Activated T-helper 2 cell treated with anti-CD3 and anti-CD28 coated beads, Interferon-gamma antibody, Interleukin-2, Interleukin-4, amounts not matched to agents 10 μg/mL and 5 μg/mL and 100 μg/mL, durations not matched to agents 14 hours and 24 hours and 36 hours (primary cell): ENCODE measurements at places on chromosomes 1 and 21.

DNA sequence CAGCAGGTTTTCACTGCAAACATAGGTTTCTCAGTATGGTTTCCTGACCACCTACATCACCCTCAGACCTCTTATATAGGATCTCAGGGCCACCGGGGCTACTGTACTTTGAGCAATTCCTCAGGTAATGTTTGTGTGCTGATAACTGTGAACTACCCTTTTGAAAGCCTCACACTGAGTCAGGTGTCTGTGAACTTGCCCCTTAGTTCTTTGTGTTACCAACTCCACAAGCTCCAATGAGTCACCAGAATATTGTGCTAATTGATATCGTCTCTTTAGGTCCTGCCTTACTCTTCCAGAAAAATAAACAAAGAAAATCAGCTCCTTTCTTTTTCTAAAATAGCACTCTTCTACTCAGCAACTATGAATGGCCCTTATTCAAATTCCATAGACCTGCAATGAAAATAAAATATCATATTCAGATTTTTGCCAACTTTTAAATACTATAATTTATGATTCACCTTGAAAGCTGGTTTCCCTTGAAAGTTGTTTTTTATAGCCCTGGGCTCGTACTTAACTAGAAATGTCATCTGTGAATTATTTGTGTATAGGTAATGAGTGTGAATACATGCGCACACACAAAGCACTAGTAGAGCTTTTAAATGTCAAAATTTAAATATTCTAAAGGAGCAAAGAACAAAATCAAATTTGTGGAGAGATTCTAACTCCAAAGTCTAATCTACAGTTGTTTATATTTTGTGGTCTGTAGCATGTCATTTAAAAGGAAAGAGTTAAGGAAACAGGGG, 88.1 kb upstream of the WARS2 start:
- H3K27ac ChIP-seq = no peak overlapping the region
- H3K4me3 ChIP-seq = no peak overlapping the region
- DNase-seq = no peak
- H3K27me3 ChIP-seq = no peaks in the 10 kb centered on the region

DNA sequence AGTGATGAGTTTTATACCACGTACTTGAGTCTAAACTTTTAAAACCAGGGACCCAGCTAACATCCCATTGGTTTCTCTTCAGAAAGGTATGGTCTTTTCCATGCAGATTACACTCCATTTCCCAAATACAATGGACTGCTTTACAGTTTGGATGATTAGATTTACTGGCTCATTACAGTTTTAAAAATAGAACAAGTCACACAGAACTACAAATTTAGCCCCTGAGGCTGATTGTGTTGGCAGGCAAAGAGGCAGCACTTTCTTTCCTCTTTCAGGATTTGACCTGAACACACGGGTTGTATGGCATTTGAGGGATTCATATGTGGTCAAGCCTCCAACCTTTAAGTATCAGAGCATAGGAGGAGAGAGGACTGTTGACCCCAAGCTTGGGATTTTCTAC, 21.8 kb upstream of the VTCN1 start:
- H3K27me3 ChIP-seq = no peaks in the 10 kb centered on the region
- H3K4me1 ChIP-seq = no peaks in the 10 kb centered on the region
- no peaks in the 10 kb centered on the region for H3K36me3 ChIP-seq
- no peak overlapping the region for H3K27ac ChIP-seq

DNA sequence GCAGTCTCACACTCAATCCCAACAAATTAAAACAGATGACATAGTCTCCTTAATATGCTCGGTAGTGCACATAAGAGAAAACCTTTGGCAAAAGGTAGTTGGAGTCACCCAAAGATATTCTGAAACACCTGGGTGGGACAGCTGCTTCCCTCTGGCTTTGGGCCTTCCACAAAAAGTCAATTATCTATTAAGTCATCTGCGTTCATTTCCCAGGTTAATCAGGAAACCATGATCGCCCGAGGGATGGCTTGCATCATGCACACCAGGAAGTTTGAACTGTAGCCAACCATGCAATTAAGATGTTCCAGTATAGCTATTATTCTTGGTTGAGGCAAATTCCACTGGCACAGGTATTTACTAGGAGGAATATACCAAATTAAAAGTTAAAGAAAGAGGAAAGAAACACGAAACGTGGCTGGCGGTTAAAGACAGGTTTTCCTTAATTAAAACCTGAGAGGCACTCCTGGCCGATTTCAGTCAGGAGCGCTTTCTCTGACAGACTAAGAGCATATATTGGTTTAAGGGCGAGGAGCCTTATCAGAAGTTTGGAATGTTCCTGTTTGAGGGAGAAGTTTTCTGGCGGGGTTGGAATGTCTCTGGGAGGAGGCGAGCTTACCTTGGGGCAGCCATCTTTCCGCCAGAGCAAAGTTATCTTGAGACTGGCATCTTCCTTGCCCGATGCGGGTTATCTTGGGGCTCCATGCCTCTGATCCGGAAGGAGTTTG, 19.9 kb downstream of the CLDN17 start:
- H3K27ac ChIP-seq = no peak overlapping the region
- no peak for DNase-seq
- H3K36me3 ChIP-seq = no peaks in the 10 kb centered on the region
- no peak overlapping the region for H3K4me3 ChIP-seq

GRCh38 chr1:155479205-155479604, 83.4 kb downstream of the ASH1L start:
- H3K27me3 ChIP-seq = no peaks in the 10 kb centered on the region
- H3K4me1 ChIP-seq = peaks cover 14% of the 10 kb centered on the region
- H3K36me3 ChIP-seq = peaks cover 64% of the 10 kb centered on the region

- peaks cover 2% of the 10 kb centered on the region for H3K27me3 ChIP-seq
- no peaks in the 10 kb centered on the region for H3K36me3 ChIP-seq
- peaks cover 2% of the 10 kb centered on the region for H3K4me1 ChIP-seq
- H3K4me3 ChIP-seq = no peak overlapping the region
- no peak for DNase-seq
Measured at GRCh38 chr1:244800821-244801220, 34.6 kb upstream of the COX20 start.

DNA sequence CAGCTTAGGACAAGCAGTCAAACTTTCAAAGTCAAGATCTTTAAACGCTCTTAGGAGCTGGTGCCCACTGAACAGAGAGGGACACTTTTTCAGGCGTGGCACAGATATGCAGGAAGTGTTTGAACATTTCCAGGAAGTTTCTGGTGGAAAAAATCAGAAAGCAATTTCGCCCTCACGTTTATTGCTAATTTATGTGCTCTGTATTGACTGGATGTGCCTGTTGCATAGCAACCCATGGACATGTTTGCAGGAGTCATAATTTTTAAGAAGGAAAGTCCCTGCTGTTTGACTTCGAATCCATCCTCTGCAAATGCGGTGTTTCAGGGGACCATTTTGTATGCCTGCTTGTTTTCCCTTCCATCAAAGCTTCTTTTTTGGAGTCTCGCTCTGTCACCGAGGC, 239.9 kb upstream of the IRF2BP2 start:
- H3K27me3 ChIP-seq = no peaks in the 10 kb centered on the region
- H3K4me1 ChIP-seq = peaks cover 82% of the 10 kb centered on the region
- H3K27ac ChIP-seq = peak overlapping the region; percentile 19
- H3K36me3 ChIP-seq = peaks cover 4% of the 10 kb centered on the region

GRCh38 chr1:96721053-96721415, 550 bp upstream of the PTBP2 start:
- H3K4me3 ChIP-seq = peak overlapping the region; percentile 95
- H3K27ac ChIP-seq = peak overlapping the region; percentile 78
- no peak for DNase-seq
- H3K4me1 ChIP-seq = peaks cover 20% of the 10 kb centered on the region
- peaks cover 12% of the 10 kb centered on the region for H3K27me3 ChIP-seq

DNA sequence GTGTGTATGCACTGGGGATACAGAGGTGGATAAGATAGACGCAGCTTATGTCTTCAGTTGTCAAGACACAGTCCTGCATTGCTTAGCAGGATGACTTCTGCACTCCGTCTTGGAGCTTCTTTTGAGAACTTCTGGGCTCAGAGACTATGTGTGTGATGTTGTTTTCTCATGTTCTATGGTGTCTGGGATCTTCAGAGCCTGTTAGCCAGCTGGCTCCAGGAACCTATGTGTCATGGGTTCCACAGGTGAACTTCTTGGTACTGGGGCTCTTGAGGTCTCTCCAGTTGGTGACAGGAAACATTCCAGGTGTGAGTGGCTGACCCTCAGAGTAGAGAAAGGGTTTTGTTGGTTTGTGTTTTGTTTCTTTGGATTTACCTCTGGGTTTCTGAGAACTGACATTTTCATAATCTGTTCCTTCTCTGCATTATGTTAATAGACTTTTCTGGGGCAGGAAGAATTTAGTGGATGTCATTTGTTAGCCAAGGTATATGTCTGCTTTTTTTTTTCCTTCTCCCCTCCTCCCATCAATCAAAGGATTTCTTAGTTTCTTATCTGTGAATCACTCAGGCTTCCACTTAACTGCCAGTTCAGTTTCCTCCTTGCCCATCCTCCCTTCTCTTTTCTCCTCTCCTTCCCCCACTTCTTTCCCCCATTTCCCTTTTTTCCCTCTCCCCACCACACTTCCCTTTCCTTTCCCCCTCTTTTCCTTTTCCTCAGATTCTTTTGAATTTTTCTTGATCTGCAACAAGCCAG, 18.1 kb downstream of the FGGY start:
- peaks cover 16% of the 10 kb centered on the region for H3K36me3 ChIP-seq
- no peaks in the 10 kb centered on the region for H3K27me3 ChIP-seq
- no peak for DNase-seq
- H3K4me1 ChIP-seq = peaks cover 28% of the 10 kb centered on the region

DNA sequence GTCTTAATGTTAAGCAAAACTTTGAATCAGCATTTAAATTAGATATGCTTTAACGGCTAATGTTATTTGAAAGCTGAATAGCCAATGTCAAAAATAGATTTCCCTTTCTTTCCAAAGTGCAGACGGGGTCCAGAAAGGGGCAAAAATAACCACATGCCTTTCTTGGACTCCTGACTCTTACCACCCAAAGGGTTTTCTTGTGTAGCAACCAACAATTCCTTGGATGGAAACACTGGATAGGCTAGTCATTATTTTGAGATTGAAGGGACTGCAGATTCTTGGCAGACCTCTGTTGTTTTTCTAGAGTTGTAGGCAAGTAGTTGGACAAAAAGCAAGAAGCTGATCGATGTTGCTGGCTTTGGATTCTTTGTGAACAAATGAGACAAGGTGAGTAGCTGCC, 107.0 kb downstream of the MRPS6 start:
- H3K4me3 ChIP-seq = no peak overlapping the region
- H3K36me3 ChIP-seq = peaks cover 11% of the 10 kb centered on the region
- H3K4me1 ChIP-seq = peaks cover 21% of the 10 kb centered on the region
- H3K27me3 ChIP-seq = no peaks in the 10 kb centered on the region
- DNase-seq = no peak

DNA sequence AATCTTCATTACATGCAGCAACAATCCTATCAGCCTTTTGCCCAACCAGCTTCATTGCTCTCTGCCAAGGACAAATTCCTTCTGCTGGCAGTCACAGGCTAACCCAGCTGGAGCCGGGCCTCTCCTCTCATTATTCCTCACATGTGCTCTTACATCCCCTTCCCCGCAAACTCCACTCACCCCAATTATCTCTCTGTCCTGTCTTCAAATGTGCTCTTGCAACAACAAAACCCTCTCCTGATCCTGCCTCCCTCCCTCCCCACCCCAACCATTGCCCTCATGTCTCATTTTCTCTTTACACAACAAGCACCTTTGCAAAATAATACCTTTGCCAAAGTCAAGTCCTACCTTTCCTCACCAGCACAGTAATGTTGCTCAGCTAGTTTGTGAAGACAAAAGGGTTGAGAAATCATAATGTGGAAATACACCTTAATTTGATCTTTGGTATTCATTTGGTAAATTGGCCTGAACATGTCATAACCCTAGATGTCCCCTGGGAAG, 36.0 kb upstream of the DHCR24 start:
- no peak overlapping the region for H3K4me3 ChIP-seq
- no peak overlapping the region for H3K27ac ChIP-seq
- H3K36me3 ChIP-seq = no peaks in the 10 kb centered on the region
- no peak for DNase-seq
- H3K27me3 ChIP-seq = peaks cover 19% of the 10 kb centered on the region
- no peaks in the 10 kb centered on the region for H3K4me1 ChIP-seq

DNA sequence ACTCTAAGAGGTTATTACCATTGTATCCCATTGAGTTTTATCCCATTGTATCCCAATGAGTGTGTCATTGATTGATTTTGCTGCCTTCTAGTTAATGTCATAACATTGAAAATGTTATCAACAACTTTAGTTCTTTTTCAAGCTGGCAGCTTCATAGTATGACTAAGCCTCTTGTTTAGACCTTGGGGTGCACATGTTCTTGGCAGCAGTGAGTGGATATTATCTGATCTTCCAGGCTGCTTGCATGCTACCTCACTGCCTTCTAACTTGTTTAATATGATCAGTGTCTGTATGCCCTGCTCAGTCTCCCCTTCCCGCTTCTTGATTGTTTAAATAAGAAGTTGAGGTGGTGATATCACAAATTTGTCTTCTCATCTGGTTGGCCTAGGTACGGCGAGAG, 24.6 kb downstream of the NTPCR start:
- H3K4me1 ChIP-seq = peaks cover 24% of the 10 kb centered on the region
- DNase-seq = no peak
- H3K27ac ChIP-seq = no peak overlapping the region
- H3K4me3 ChIP-seq = no peak overlapping the region
- H3K36me3 ChIP-seq = peaks cover 75% of the 10 kb centered on the region
- H3K27me3 ChIP-seq = no peaks in the 10 kb centered on the region

DNA sequence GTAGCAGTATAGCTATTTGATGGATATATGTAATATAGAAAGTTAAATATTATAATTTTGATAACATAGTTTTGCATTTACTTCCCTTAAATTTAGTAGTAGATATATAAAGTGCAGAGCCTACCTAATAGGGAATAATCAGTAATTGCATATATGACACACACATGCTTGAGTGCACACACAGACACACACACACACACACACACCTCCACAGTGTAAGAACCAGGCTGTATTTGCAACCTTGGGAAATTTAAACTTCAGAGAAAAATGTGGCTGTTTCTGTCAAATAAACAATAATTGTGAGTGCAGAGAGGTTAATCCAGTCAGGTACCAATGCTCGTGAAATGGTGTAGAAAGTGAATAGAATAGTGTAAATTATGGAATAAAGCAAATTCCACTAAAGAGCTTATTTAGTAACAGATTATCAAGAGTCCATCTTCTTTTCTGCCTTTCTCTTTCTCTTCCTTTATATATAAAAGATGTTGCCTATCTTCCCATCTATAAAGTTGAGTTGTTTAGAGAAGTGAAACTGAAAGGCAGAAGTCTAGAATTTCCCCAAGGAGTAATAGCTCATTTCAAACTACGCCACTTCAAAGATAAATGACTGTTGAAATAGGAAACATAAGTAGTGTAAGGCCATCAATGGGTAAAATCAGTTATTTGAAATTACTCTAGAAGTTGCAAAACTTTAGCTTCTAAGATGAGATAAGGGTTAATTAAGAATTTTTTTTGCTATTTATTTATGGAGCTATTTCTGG, 273.7 kb downstream of the SRGAP2C start:
- peaks cover 4% of the 10 kb centered on the region for H3K27me3 ChIP-seq
- peaks cover 43% of the 10 kb centered on the region for H3K4me1 ChIP-seq
- no peak overlapping the region for H3K4me3 ChIP-seq
- DNase-seq = no peak
- H3K27ac ChIP-seq = no peak overlapping the region
- peaks cover 19% of the 10 kb centered on the region for H3K36me3 ChIP-seq

DNA sequence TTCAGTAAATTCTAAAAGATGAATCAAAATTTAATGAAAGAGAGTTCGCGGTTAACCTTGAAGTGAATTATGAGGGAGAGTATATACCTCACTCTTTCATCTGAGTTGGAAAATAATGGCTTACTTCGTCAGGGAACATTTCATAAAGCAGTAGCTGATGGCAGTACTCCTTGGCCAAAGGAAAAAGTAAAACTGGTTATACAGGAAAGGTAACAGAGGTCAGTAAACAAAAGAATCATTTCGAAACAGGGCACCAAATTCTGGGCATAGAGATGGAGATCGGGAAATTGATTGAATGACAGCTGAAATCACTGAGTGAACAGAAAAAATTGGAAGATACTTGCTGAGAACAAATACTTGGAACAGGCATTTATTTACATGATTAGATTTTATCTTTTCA, 199.0 kb downstream of the OLFM3 start:
- no peak for DNase-seq
- H3K4me3 ChIP-seq = no peak overlapping the region
- H3K27ac ChIP-seq = no peak overlapping the region
- no peaks in the 10 kb centered on the region for H3K27me3 ChIP-seq
